T-cell (primary cell): ENCODE measurements at places on chromosomes 13 and 19.

GRCh38 chr13:66021846-66022245, 1208.3 kb downstream of the PCDH9 start:
- DNase-seq: no peak

DNA sequence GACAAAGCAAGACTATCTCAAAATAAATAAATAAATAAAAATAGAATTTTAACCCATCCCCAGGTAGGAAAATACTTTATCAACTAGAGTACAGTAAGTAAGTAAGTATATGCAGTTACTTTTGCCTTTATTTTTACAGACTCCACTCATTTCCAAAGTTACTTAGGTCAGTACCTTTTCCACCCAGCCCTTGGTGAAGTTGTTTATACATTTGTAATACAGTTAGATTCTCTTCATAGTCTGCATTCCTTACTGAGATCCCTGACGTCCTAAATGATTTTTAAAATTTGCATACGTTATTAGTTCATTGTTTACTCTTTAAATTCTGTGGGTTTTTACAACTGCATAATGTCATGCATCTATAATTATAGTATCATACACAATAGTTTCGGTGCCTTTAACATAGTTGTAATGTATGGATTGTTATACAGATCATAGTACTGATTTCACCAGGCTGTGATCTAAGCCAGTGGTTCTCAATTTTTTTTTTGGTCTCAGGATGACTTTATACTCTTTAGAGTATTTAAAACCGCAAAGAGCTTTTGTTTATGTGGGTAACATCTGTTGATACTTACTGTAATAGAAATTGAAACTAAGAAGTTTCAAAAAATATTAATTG, 10.4 kb downstream of the SETDB2 start:
- no peak for DNase-seq

- DNase-seq: no peak
These were observed 305.9 kb upstream of the SGCG start for GRCh38 chr13:22874839-22875238.

DNA sequence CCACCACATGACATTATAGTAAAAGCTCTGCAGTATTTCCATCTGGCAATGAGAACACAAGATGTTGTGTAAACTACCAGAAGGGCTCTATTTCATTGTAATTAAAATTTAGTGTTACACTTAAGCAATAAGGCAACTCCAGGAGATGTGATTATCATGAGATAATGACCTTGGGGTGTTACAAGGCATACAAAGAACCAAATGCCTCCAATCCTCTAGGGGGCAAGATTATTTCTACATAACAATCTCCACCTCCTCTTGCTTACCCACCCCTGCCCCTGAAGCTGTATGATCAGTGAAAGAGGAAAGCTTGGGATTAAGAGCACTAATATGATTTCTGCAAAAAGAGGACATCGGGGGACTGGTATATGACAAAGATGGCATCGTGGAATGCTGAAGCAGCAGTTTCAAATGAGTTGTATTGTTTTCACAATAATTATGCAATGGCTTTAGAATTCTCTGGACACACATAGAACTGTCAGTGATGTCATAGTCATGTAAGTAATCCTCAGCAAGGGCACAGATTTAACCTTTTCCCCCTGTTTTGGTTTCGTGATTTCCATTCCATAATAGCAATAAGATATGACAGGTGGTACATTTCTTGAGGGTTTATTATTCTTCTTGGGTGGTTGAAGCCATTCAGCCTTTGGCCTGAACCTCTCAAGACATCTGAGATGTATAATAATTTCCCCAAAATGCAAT, 295.3 kb downstream of the MZT1 start:
- no peak for DNase-seq

GRCh38 chr13:112114391-112114790, 47.4 kb downstream of the SOX1 start:
- no peak for DNase-seq

- DNase-seq: no peak
These were observed 555 bp downstream of the SAMD4B start for GRCh38 chr19:39342647-39343305.

DNA sequence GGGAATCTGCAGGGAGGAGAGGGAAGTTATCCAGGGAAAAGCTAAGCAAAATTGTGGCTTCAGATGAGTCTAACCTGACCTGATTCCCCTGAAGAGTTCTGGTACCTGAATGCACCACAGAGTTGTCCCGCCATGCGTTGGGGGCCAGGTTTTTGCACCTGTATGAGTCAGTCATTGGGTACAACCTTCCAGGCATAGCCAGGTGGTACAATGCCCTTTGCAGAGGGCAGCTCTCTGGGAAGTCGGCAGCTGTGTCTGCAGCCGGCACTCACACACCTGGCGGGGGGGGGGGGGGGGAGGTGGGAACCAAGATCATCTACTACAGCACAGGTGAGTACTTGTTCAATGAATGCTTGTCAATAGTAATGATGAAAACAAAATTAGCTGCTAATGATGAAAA, 52.5 kb upstream of the GTF3A start:
- no peak for DNase-seq

DNA sequence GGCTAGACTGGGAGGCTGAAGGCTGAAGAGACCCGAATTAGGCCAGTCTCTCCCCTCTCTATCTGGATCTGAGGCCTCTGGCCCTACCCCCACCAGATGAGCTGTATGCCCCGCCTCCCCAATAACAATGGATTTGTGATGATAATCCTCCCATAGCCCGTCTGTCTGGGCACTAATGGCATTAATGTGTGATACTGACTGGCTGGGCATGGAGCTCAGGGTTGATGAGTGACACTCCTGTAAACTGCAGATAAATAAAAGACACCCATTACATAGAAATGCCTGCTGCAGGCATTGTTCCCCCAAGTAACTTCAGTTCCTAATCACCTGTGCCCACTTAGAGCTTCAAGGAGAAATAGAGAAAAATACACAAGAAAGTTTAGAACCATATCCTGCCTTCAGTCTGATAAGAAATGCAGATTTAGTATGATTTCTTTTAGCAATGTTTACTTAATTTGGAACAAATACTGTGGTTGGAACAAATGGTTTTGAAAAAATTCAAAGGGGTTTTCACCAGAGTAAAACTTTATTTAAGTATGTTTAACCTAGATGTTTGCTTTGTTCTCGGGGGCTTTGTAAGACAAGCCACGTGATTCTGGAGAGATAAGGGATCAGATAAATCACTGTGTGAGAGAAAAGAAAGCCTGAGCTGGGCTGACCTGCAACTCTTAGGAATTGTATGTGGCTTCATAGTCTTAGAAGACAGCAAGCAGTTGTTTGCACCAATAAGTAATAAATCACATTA, 60.3 kb downstream of the TNFRSF19 start:
- no peak for DNase-seq

DNA sequence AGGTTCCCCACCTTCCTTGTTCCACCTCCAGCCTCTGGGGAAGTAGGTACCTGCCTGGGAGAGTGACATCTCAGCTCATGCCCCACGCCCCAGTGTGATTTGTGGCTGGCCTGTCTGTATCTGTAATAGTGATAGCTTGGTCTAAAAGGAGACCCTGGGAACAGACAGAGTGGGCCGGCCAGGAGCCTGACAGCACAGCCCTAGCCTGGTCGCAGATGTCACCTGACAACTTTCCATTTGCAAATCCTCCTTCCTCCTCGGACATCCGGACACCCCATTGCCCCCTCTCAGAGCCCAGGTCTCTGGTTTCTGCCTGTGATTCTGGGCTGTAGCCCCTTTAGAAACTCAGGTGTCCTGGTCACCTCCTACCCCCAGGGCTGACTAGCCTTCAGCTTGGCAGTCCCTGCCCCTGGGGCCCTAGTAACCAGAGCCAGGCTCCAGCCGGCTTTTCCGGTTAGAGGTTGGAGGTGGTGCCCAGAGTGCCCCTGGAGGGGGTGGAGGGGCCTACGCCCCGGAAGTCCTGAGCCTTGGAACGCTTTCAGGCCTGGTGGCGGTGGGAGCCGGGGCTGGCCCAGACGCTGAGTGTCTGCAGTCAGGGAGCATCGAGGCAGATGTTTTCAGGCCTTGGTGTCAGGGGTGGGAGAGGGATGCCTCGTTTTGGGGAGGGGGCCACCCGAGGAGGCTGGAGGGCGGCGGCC, 6.5 kb downstream of the LRRC8E start:
- DNase-seq: no peak

- no peak for DNase-seq
These were observed 536 bp downstream of the PRSS57 start for GRCh38 chr19:694481-695351.

GRCh38 chr19:14363183-14364097, 17.8 kb upstream of the ADGRE5 start:
- DNase-seq: no peak

DNA sequence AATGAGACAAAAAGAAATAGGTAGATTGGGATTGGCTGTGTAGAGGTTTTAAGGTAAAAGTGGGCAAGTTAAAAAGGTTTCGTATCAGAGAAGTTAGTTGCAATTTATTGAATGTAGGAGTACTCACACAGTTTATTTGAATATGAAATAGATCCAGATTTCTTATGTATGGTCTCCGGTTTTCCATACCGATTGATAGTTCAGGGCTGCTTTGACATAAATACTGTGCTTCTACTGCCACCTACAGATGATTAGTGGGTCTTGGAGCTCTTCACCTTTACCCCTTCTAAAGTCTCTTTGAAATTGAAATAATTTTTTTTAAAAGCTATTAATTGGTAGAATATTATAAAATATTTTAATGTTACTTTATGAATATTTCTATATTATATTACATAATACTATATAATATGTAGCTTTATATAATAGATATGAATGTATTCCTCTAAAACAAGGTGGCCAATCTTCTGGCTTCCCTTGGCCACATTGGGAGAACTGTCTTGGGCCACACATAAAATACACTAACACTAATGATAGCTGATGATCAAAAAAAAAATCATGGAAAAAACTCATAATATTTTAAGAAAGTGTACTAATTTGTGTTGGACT, 7.7 kb upstream of the GPR18 start:
- DNase-seq: no peak

GRCh38 chr13:80265348-80265747, 75.6 kb downstream of the SPRY2 start:
- no peak for DNase-seq

DNA sequence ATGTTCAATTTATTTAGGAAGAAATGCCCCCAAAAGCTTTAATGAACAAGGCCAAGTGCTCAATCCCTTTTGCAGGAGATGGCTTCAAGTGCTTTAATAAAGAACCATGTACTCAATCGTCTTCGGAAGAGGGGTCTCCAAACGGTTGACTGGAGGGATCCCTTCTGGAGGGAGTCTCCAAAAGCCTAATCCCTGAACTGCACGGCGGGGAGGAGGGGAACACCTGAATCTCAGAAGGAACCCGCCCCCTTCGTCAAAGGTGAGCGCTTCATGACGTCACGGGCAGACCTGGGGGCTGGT, 505 bp downstream of the PAF1 start:
- no peak for DNase-seq

GRCh38 chr19:57807541-57807940, 7.2 kb downstream of the ZNF552 start:
- no peak for DNase-seq

- no peak for DNase-seq
These were observed 11.3 kb upstream of the ITM2B start for GRCh38 chr13:48221686-48222187.

DNA sequence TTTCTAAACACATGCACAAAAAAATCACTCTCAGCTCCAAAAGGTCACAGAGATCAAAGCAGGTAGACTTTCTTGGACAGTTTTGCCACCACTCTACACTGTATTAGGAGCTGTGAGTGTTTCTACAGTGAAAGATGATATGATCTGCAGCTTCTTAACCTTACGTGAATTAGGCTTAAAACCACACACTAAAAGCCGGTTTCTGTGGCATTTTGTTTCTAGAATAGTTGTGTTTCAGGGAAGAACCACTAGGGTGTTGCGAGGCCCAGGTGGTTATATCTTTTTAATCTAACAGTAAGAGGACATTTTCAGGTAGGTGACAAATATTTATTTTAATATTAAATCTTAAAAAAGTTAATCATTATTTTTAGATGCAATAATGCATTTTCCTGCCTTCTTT, 216.4 kb downstream of the KLF5 start:
- DNase-seq: no peak

- DNase-seq: no peak
These were observed 48.7 kb downstream of the LYL1 start for GRCh38 chr19:13053761-13054625.

GRCh38 chr19:54152878-54153524, 6.5 kb downstream of the LENG1 start:
- no peak for DNase-seq

DNA sequence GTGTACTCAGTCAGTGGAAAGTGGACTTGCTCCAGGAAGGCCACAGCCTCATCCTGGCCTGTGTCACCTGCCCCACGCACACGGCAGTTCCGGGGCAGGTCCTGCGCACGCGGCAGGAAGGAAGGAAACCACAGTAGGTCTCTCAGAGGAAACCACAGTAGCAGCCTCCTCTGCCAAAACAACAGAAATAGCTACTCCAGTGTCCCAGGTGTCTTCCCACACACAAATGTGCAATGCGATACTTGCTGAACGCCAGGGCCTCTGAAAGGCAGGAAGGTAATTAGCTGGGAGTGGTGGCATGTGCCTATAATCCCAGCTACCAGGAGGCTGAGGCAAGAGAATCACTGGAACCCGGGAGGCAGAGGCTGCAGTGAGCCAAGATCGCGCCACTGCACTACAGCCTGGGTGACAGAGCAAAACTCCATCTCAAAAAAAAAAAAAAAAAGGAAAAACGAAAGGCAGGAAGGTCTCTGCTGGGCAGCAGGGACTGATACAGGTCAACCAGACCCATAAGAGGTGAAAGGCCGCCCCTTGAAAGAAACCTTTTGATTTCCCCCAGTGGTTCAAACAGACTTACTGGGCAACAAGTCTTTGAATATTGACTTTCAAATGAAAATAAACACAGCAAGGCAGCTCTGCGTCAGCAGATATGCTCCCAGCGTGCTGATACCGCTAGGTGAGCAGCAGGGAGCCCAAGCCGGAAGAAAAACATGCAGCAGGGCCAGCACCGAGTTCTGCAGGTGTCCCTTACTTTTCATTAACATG, 49.5 kb downstream of the CRYL1 start:
- DNase-seq: peak; percentile 79

DNA sequence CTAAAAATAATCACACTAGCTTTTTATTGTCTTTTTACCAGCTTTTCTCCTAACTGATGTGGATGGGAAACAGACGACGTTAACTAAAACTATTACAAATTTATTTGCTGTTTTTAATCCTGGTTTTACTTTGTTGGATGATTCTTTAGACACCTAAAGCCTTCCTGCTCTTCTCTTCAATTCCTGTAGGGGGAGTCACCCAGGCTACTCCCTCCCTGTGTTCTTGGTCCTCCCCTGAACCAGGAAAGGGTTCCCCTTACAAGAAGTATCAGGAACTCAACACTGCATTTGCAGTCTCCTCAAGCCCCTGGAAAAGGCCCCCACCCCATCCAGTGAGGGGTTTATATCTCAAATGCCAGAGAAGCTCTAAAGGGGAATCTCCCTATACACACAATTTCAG, 206.1 kb downstream of the SUCLA2 start:
- DNase-seq: no peak

DNA sequence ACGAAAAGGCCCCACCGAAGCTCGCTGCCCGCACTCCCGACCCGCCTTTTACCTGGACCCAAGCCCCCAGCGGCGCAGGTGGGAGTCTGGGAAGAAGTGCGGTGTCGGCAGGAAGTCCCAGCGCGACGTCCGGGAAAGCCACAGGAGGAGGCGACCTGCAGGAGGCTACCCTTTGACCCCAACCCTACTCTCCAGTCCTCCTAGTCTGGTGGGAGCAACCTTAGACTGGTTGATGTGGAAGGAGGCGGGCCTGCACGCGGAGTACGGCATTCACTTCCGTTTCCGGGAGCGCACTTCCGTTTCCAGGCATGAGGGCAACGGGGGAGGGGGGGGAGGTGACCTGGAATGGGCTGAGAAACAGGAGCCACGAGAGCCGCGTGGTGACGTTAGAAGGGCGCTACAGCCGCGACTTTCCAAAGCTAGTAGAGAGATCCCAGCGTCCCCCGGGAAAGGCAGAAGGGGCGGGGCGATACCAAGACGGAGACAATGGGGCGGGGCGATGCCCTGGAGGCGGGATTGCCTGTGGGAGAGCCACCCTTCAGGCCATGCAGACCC, 28.5 kb downstream of the ZNF266 start:
- peak; percentile 33 for DNase-seq
